ENCODE measurements at places on chromosomes 2 and 18.
A peak's percentile ranks its signal among the peaks of the same experiment; 100 is the strongest.

GRCh38 chr2:58378152-58378551 is 137.0 kb upstream of the FANCL start:
- DNase-seq = no peak

- DNase-seq = no peak
Measured at GRCh38 chr2:61255580-61256437, 93.8 kb downstream of the C2orf74 start.

DNA sequence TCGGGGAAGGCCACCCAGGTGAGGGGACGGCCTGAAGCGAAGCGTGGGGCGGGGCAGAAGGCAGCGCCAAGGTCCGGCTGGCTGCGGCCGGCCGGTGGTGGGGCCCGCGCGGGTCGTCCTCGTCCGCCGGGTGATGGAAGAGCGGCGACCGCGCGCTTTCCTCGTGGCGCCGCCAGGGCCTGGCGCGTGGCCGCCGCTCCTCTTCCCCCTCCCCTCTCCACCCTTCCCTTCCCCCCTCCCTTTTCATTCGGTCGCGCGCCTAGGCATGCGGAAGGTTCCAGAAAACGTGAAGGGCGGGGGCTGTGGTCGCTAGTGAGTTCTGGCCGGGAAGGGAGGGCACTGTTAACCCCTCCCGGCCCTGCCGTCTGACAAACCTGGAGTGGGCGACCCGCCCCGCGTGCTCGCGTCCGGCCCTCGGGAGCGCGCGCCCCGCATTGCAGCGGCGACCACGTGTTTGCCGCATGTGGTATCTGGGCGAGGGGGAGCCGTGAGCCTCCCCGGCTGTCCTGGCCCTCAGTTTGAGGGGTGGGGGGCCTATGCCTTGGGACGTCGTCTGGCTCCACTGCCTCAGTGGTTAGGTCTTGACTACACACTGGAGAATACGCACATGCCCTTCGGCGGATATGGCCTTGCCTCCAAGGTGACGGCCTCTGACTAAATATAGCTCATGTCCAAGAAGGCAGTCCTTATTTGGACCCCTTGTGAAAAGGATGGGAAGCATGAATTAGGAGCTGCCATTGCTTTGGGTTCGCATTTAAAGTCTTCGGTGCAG is 579 bp downstream of the MAT2A start:
- peak; percentile 84 for DNase-seq

DNA sequence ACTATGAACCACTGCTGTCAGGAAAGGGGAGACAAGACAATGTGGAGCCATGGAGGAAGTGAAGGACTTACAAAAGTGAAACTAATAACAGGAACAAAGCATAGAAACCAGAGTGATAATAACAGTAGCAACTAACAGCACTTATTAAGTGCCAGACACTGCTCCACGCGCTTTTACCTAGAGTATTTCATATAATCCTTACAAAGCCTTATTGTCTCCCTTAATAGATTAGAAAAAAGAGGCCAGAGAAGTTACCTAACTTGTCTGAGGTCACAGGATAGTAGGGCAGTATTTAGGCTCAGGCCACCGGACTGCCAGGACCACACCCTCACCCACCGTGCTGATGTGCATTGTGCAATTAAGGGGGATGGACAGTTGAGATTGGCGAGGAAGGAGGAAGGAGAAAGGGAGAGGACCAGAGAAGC is 98.6 kb upstream of the NFU1 start:
- DNase-seq = no peak

- no peak for DNase-seq
Measured at GRCh38 chr2:221254299-221254698, 317.8 kb downstream of the EPHA4 start.

DNA sequence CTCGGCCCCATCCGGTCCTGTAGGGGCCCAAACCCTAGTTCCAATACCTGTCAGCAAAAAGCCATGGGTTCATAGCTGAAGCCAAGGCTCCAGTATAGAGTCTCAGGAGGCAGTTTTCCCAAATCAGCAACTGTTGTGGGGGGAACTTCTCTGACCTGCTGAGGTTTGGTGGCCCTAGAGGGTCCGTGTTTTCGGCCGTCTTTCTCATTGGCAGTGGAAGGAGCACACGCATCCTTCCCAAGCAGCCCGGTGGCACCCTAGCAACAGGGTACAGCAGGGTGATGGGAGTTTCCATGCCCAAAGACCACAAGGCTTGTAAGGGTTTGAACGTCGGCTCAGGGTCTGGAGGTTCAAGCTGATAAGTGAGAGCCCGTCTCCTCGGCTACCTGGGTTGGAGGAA is 6.6 kb downstream of the FOSL2 start:
- DNase-seq = no peak

All from activated naive CD4-positive, alpha-beta T cell treated with anti-CD3 and anti-CD28 coated beads, Interleukin-2, amount 50 U/mL, for 16 hours (primary cell).